Right cardiac atrium (tissue), 5 donors: ENCODE measurements at places on chromosomes 12 and 14.

- DNase-seq = no peak
These were observed 226.6 kb downstream of the ALG10B start for GRCh38 chr12:38543151-38543550.

DNA sequence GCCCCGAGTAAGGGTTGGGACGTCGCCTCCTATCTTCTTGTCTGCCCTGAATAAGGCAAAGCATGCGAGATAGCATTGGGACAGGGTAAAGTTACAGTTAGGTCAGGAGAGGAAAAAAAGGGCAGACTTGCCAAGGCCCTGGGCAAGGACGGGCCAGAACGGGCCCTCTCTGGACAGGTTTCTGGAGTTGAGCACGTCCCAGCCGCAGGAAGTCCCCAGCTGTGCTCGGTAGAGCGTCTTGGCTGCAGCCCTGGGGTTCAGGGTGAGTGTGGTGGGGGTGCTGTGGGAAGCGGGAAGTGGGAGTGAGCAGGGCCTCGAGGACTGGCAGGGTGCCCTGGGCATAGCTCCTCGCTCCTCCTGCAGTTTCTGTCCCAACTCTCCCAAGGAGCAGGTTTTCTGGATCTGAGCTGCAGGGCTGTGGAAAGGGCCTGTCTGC lies 5.4 kb downstream of the RPS6KL1 start:
- DNase-seq = peak; percentile 79

DNA sequence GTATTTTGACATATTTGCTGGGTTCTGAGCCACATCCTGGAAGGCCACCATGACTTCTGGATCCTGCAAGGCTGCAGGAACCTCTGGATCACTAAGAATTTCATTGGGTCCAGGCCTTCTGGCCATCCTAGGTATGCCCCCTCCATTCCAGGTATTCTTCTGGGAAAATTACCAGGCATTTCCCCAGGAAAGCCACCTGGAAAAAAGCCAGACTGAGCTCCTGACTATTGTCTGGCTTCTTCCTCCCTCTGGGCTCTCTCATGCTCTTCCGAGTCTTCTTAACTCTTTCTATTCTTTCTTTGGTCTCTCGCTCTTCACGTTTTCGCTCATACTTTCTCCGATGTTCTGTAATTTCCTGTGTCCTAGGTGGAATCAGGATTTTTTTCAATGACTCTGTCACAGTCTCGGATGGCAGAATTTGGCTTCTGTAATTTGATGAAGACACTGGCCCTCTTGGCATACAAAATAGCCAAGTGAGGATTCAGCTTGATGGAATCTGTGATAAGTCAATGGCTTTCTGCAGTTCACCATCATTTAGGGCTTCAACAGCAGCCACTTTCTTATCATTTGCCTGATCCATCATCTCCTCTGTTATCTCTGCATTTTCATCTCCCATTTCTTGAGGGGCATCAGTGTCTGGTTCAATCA lies 42.6 kb downstream of the ATP23 start:
- DNase-seq = no peak

GRCh38 chr12:128977441-128977840 lies 124.2 kb downstream of the GLT1D1 start:
- no peak for DNase-seq

GRCh38 chr14:54135804-54136280 lies 179.2 kb upstream of the BMP4 start:
- DNase-seq = no peak

DNA sequence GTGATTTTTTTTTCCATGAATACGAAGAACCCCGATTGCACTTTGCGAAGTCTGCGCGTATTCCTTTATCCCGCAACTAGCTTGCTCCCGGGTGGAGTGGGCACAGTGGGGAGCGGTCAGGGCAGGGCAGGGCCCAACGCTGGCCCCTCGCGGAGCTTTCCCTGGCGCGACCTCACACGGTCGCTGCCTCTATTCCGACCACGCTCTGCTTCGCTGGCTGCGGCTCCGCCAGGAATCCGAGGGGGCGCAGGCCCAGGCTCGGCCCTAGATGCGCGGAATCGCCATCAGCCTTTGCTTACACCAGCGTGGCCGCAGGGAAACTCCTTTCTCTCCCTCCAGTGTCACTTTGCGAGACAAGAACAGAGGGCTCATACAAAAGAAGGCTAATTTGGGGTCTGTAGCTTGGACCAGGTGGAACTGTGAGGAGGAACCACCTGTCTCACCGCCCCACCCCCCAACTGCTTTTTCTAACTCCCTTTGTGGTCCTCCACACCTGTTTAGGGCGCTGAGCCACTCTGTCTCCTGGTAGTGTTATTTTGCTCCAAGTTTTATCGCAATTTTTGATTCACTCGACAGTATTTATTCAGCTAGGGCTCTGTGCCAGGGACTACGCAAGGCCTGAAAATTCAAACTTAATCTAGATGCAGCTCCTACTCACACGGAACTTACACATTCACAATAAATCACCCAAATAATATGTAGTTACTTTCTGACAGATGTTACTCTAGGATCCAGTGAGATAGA lies 3.1 kb upstream of the NKX2-1 start:
- no peak for DNase-seq
